K562 (cell line): ENCODE measurements at places on chromosomes 6 and 20.

- H3K4me1 ChIP-seq, result no peaks in the 10 kb centered on the region
- no peak overlapping the region for H3K27ac ChIP-seq
- peaks cover 4% of the 10 kb centered on the region; the same call in 1 of the 3 replicates for H3K27me3 ChIP-seq
- H3K4me3 ChIP-seq, result no peak overlapping the region
- peak; percentile 41 for DNase-seq
- H3K36me3 ChIP-seq, result no peaks in the 10 kb centered on the region
These were observed 23.5 kb upstream of the IBTK start for GRCh38 chr6:82270881-82271635.

- H3K36me3 ChIP-seq, result no peaks in the 10 kb centered on the region
- no peak overlapping the region for H3K27ac ChIP-seq
- no peaks in the 10 kb centered on the region; the same call in 2 of the 3 replicates for H3K4me1 ChIP-seq
These were observed 343.2 kb upstream of the SULF2 start for GRCh38 chr20:48128436-48128835.

DNA sequence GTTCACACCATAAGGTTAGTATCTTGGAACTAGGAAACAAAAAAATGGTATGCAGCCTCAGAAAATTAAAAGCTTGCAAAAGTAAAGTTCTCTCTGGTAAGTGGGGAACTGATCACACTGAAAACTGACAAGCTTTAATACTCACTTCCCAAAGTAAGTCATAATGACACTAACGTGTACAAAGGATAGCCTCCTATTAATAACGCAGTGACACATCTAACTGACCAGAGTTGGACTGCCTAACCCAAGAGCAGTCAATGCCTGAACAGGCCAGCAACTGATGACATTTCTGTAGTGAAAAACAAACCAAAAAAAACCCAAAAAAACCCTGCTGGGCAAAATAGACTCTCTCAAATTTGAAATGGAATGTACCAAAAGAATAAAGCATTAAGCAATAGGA lies 30.7 kb downstream of the CHD6 start:
- no peak overlapping the region for H3K27ac ChIP-seq
- H3K4me3 ChIP-seq, result no peak overlapping the region
- no peak for DNase-seq
- no peaks in the 10 kb centered on the region for H3K27me3 ChIP-seq

GRCh38 chr20:18543932-18544331 lies 23.3 kb upstream of the SMIM26 start:
- H3K4me1 ChIP-seq, result no peaks in the 10 kb centered on the region; the same call in 1 of the 2 replicates
- H3K27me3 ChIP-seq, result no peaks in the 10 kb centered on the region
- no peak overlapping the region for H3K27ac ChIP-seq
- no peak overlapping the region for H3K4me3 ChIP-seq
- no peak for DNase-seq

- no peaks in the 10 kb centered on the region for H3K4me1 ChIP-seq
- no peaks in the 10 kb centered on the region for H3K36me3 ChIP-seq
- no peak overlapping the region for H3K4me3 ChIP-seq
- no peak for DNase-seq
- no peak overlapping the region for H3K27ac ChIP-seq
These were observed 282.6 kb downstream of the TPBG start for GRCh38 chr6:82646231-82646615.

GRCh38 chr20:31617432-31618104 lies 12.5 kb downstream of the ID1 start:
- no peaks in the 10 kb centered on the region for H3K36me3 ChIP-seq
- no peaks in the 10 kb centered on the region for H3K27me3 ChIP-seq
- no peak overlapping the region for H3K4me3 ChIP-seq
- no peak overlapping the region for H3K27ac ChIP-seq
- DNase-seq, result no peak

GRCh38 chr6:35754452-35755277 lies 17.8 kb downstream of the ARMC12 start:
- H3K36me3 ChIP-seq, result no peaks in the 10 kb centered on the region
- H3K4me3 ChIP-seq, result no peak overlapping the region
- no peak for DNase-seq
- no peak overlapping the region for H3K27ac ChIP-seq
- no peaks in the 10 kb centered on the region for H3K4me1 ChIP-seq
- H3K27me3 ChIP-seq, result peaks cover 48% of the 10 kb centered on the region

GRCh38 chr6:156852147-156852857 lies 75.1 kb downstream of the ARID1B start:
- H3K27ac ChIP-seq, result no peak overlapping the region
- H3K36me3 ChIP-seq, result no peaks in the 10 kb centered on the region; the same call in 2 of the 3 replicates
- no peak overlapping the region for H3K4me3 ChIP-seq

DNA sequence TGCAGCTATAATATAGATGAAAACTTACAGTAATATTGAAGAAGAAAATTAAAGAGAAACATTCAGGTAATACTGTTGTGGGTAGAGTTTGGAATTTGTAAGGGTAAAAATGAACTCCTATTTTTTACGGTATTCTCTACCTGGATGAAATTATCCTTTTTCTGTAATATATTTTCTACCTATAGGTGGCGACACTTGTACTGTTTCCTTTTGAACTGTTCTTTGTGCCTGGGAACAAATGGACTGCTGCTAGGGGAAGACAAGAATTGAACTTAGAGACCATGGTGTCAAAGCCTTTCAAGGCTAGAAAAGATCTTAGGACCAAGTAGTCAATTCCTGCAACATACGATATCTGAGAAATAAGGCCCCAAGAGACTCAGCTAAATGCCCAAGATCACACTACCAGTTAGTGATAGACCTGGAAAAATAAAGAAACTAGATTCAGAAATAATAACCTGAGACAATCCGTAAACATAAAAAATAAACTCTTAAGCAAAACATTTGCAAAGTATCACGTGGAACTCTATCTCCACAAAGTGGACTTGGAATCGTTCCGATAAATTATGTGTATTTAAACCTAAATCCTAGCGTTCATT lies 383.8 kb downstream of the TFAP2A start:
- no peaks in the 10 kb centered on the region for H3K36me3 ChIP-seq
- no peak overlapping the region for H3K4me3 ChIP-seq
- H3K4me1 ChIP-seq, result no peaks in the 10 kb centered on the region

DNA sequence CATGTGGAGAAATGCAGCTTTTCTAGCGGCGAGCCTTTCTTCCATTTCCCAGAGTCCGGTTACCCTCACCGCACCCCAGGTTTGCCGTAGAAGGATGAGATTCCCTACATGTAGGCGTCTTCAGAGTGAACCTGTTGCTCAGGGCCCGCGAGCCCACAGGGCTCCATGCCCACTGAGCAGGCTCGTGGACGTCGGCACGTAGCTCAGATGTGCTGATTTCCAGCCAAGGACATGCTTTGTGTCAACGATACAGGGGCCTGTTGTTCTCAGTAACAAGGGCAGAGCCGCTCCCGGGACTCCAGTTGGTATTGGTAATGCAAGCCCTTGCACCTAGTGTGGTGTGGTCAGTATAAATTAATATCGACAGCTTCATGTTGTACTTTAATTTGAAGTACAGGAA lies 159.6 kb downstream of the MTHFD1L start:
- no peak for DNase-seq
- H3K4me3 ChIP-seq, result no peak overlapping the region

- H3K4me1 ChIP-seq, result no peaks in the 10 kb centered on the region
- H3K36me3 ChIP-seq, result no peaks in the 10 kb centered on the region
- no peak for DNase-seq
- no peak overlapping the region for H3K27ac ChIP-seq
- H3K4me3 ChIP-seq, result no peak overlapping the region
These were observed 19.8 kb downstream of the TAB2 start for GRCh38 chr6:149337320-149337719.
